Activated T-cell treated with anti-CD3 and anti-CD28 coated beads, Interleukin-2, amount 50 U/mL, for 72 hours (primary cell): ENCODE measurements at places on chromosomes 13 and 19. TPM values are rescaled to one million over a fixed set of nuclear protein-coding genes. Genes with fewer than 3 reads are reported as not detected.

NCR1 gene
- 0.53 TPM for total RNA-seq

ZNF468 gene
- total RNA-seq: 11.3 TPM

KANK2 gene
- 1.1 TPM for total RNA-seq

PCDH17 gene
- total RNA-seq: 0.07 TPM

FAM216B gene
- not detected for total RNA-seq

KANK3 gene
- 0.99 TPM for total RNA-seq

CYP2S1 gene
- total RNA-seq: 1.2 TPM

FGF9 gene
- total RNA-seq: 0.67 TPM

CLC gene
- total RNA-seq: 1.7 TPM

F10 gene
- not detected for total RNA-seq

GNG8 gene
- total RNA-seq: 24.8 TPM

CACNG8 gene
- not detected for total RNA-seq

TIMM29 gene
- total RNA-seq: 20.3 TPM

ZNF146 gene
- 115 TPM for total RNA-seq

ZNF628 gene
- total RNA-seq: 7.9 TPM

KCNJ14 gene
- 3.2 TPM for total RNA-seq

KLK15 gene
- not detected for total RNA-seq

TNFSF9 gene
- total RNA-seq: 6.3 TPM

VAV1 gene
- total RNA-seq: 111 TPM

KLK10 gene
- not detected for total RNA-seq

LGALS13 gene
- not detected for total RNA-seq

RAD23A gene
- 159 TPM for total RNA-seq

TNFRSF19 gene
- 0.07 TPM for total RNA-seq

SMAD9 gene
- not detected for total RNA-seq

PALM3 gene
- 0.10 TPM for total RNA-seq

OR10H1 gene
- not detected for total RNA-seq

KASH5 gene
- 3.0 TPM for total RNA-seq

FPR1 gene
- not detected for total RNA-seq

OR7C1 gene
- total RNA-seq: not detected

AXL gene
- 0.44 TPM for total RNA-seq

ATP12A gene
- total RNA-seq: 0.05 TPM

LILRB3 gene
- total RNA-seq: 1.2 TPM

ZNF581 gene
- total RNA-seq: 50.7 TPM

SYT3 gene
- total RNA-seq: 0.41 TPM

ZNF677 gene
- total RNA-seq: 10.5 TPM

GZMM gene
- 23.5 TPM for total RNA-seq

PDX1 gene
- not detected for total RNA-seq

CEACAM7 gene
- total RNA-seq: not detected

PODNL1 gene
- 0.81 TPM for total RNA-seq

URAD gene
- not detected for total RNA-seq

TMEM221 gene
- total RNA-seq: not detected

KRTDAP gene
- not detected for total RNA-seq
